Mesendoderm (in vitro differentiated cells): ENCODE measurements at places on chromosomes 2 and 18.
A peak's percentile ranks its signal among the peaks of the same experiment; 100 is the strongest.

- DNase-seq = peak; percentile 80
Observed at GRCh38 chr2:232890896-232891601, 21.0 kb downstream of the SNORC start.

DNA sequence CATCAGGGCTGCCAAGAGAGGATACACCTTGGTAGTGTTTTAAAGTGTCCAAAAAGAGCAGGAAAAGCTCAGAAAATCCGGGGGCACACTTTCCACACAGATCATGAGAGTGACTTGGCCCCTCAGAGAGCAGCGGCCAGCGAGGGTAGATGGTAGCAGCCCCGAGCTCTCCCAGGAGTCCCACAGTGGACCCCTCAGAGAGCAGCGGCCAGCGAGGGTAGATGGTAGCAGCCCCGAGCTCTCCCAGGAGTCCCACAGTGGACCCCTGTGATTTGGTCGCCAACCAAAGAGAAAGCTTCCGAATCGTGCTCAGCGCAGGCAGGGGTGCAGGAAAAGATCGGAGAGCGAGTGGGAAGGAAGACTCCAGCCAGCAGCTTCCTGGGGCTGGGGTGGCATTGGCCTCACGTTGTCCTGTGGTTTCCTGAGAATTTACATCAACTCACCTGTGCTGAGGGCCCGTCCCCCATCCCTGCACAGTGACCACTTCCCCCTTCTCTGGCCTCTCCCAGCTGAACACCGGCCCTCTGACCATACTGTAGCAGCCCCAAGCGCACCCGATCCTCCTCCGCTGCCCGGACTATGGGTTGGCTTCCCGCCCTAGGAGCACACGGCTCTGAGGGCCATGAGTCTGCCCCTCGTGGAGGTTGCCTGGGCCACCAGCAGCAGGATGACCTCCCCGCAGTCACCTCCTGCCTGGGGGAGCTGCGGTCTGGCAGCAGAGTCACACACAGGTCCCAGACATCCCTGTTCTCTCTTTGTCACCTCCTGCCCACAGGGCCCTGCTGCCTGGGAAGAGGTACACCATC, 33.7 kb downstream of the MTERF4 start:
- DNase-seq = no peak

DNA sequence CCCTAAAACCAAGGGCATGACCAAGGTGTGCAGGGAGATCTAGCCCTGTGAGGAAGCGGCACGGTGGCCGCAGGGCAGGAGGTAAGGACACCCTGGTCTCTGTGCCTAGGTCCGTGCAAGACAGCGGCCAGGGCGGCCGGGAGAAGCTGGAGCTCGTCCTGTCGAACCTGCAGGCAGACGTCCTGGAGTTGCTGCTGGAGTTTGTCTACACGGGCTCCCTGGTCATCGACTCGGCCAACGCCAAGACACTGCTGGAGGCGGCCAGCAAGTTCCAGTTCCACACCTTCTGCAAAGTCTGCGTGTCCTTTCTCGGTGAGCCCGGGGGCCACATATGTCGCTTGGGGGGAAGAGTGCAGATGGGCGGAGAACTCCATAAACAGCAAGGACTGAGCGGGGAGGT, 235.4 kb downstream of the ATAD2B start:
- DNase-seq = no peak

- DNase-seq = no peak
Observed at GRCh38 chr18:12840382-12840781, 43.7 kb downstream of the PTPN2 start.
